ENCODE measurements at places on chromosomes 1 and 21.

DNA sequence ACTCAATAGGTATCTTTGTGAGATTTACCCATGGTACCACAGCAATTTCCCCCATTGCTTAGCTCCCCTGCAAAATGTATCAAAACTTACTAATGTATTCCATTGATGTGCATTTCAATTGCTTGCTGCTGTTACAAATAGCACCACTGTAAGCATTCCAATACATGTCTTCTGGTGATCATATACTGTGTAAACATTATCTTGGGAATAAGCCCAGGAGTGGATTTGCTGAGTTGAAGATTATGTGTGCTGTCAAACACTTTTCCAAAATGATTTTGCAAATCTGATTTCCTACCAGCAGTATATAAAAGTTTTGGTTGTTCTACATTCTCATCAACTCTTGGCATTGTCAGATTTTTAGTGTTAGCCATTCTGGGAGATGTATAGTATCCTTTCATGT, 141.0 kb upstream of the KCTD3 start:
- no peak for DNase-seq

- DNase-seq: no peak
Measured at GRCh38 chr1:182817802-182818201, 21.3 kb upstream of the DHX9 start.

DNA sequence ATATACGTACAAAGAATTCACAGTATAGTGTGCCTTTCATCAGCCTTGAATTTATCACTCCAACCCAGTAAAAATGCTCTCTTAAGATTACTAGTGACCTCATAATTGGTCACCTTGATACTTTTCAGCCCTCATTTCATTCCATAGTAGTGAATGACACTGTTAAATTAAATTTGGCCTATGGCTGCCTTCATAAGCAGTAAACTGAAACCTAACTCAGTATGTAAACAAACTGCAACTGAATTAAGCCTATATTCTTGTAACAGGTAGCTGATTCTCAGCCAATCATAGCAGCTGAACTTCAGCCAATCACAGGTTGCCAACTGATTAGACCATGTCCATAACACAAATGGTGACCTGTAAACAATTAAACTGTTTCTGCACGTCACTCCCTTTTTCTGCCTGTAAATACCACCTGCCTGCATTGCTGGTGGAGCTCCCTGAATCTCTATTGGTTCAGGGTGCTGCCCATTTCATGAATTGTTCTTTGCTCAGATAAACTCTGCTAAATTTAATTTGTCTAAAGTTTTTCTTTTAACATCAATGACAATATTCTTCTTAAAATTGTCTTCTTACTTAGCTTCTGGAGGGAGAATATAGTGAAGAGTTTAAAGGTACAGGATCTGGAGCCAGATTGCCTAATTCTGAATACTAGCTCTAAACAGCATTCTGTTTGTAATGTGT, 24.0 kb upstream of the CAMSAP2 start:
- DNase-seq: no peak

- DNase-seq: no peak
Measured at GRCh38 chr1:13469343-13469742, 44.5 kb downstream of the LRRC38 start.

DNA sequence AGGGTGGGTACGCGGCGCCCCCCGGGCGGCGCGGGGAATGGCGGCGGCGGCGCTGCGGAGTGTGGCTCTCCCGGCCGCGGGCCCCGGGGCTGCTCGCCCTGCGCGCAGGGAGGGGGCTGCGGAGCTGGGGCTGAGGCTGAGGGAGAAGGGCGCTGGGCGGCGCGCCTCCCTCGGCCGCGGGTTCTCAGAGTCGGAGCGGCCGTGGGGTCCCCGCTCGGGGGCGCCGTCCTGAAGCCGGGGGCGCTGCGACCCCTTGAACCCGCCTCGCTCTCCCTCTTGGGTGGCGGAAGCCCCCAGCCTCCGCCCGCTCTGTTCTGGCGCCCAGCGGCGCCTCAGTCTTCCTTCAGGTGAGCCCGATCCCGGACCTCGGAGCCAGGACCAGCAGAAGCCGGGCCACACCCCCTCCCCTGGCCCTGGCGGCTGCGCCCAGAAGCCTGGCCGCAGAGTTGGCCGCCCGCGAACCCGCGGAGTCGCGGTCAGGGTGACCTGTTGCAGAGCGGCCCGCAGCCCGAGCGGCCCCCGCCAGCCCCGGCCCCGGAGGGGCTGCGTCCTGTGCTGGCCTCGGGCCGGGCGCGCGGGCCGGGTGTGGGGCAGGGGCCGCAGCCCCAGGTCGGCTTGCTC, 532 bp downstream of the RALGPS2 start:
- DNase-seq: peak; percentile 64

DNA sequence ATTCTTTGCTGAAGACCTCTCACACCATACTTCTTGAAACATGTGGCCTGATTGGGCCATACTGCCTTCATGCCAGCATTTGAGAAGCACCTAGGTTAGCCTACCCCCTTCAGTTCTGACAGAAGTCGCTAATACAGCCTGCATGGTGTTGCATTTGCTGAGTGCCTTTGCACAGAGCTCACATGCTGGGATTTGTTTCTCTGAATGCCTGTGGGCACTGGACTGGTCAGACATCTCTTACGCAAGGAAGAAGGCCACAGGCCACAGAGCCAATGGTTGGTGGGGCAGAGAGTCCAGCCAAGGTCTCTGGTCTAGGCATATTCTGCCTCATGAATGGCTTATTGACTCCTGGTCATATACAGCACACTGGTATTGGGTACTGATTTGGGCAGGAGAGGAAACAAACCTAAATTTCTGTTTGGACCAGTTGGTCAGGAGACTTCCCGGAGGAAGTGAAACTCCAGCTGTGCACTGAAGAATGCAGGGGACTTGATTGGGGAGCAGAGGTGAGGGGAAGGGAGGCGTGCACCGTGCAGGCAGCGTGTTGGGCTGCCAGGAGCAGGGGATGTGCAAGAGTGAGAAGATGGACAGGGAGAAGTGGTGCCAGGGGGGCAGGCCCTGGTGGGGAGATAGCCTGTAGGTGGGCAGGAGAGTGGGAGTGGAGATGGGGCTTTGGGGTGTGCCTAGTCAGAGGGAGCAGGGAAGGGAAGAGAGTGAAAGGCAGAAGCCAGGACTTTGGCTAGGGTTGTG, 18.1 kb downstream of the URB2 start:
- peak; percentile 9 for DNase-seq

GRCh38 chr1:210298296-210298695, 30.4 kb upstream of the HHAT start:
- DNase-seq: no peak

GRCh38 chr1:30444401-30444800, 279.0 kb downstream of the MATN1 start:
- no peak for DNase-seq

DNA sequence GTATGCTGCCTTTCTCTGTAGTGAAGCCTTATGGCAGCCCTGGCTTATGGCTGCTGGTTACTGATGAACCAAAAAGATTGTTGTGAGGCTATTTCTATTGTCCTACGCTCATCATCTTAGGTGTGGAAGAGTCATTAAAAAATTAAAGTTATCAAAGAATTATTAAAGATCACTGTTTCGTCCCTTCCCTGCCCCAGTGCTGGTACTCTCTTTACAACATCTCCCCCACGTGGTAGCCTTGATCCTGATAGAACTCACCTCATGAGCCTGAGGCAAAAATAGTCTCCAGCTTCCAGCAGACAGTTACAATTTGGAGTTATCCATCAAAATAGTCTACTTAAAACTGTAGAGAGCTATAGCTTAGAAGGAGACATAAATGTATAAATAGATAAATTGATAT, 201.5 kb downstream of the S1PR1 start:
- peak; percentile 15 for DNase-seq

- no peak for DNase-seq
Measured at GRCh38 chr21:40381111-40381510, 465.8 kb downstream of the DSCAM start.

- DNase-seq: no peak
Measured at GRCh38 chr1:54387419-54387818, 18.8 kb downstream of the SSBP3 start.

DNA sequence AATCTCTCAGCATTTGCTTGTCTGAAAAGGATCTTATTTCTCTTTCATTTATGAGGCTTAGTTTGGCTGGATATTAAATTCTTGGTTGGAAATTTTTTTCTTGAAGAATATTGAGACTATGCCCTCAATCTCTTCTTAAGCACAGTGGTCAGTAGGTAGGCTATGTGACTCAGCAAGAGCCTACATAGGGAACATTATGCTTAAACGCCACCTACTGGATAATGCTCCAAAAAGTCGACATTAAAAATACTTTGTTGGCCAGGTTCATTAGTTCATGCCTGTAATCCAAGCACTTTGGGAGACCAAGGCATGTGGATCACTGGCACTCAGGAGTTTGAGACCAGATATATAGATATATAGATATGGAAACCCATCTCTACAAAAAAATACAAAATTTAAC, 678.0 kb upstream of the USP24 start:
- DNase-seq: no peak

DNA sequence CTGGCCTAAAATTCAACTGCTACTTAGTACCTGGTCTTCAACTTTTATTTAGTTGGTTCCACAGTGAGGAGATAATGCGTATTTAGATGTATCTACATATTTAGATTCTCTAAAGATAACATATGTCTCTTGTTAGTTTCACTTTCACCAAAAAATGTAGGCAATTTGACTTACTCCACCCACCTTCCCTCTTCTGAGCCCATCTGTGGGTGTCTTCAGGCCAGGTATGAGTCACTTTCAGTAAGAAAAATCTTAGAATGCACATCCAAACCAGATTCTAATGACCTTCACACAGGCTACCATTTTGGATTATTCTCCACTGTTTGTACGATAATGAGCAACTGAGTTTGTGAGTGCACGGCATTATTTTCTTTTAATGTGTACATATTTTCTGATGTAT, 501.7 kb downstream of the NEGR1 start:
- no peak for DNase-seq

GRCh38 chr1:214698559-214698958, 95.6 kb downstream of the CENPF start:
- DNase-seq: no peak

DNA sequence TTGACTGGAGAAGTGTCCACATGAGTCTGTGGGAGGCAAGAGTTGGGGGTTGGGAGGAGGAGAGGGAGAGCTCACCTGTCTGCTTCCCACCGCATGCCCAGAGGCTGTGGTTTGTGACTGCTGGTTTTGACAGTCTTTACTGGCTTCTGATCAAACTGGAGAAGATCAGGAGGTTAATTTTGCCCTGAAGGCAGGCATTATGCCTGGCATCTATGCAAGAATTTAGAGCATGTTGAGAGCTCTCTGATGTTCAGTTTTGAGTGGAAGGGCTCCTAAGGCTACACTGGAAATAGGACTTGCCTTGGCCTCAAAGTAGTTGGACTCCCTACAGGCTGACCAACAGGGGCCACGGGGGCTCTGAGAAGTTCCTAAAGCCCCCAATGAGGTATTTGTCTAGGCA, 101.6 kb downstream of the TLR5 start:
- peak; percentile 48 for DNase-seq

DNA sequence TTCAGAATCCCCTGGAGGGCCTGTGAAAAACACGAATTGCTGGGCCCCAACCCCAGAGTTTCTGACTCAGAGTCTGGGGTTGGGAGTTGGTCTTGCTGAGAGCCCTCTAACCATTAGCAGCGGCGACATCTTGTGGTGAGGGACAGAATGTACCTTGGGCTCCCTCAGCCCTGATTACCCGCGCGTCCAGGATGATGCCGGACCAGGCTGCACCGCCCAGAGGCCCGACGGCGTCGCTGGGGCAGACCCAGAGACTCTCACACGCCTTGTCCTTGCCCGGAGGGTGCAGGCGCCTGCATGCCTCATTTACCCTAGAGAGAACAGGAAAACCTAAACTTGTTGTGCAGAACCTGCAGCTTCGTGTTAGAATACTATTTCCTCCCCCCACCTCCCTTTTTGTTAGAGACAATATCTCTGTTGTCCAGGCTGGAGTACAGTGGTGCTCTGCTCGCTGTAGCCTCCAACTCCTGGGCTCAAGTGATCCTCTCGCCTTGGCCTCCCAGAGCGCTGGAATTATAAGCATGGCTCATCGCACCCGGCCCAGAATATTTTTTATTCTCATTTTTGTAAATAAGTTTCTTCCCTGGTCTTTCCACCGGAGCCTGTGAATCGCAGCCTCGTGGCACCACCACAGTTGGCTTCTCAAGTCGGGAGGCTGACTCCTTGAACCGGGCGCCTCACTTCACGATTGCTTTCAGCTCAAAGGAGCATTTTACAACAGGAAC, 22.2 kb upstream of the RD3 start:
- DNase-seq: peak; percentile 96

- no peak for DNase-seq
Measured at GRCh38 chr1:31380181-31380580, 7.3 kb upstream of the FABP3 start.

DNA sequence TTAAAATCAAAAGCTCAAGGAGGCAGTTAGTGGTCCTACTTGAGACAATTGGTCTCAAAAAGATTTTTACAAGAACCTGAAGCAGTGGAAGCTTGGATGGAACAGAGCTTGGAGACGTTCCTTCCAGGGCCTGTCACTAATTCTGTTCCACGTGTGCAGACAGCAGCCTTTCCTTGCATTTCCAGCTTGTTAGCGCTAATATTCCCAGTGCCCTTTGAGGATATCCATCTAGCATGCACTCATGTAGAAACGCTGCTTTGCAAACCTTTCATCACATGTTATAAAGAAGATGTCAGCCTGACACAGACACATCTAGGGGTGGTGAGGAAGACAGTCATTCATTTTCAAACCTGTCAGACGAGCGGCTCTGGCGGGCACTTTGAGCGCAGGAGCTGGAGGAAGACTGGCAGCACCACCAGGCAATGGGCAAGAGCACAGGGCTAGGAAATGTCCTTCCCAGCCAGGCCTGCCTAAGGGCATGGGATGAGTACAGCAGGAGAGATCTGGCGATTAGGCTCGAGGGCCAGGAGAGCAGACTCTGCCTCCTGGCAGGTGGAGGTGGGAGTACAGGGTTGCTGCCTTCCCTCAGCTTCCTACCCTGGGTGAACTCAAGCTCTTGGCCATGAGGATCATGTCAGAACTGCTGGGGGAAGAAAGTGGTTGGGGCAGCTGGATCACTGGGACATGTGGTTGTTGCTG, 55.5 kb downstream of the CASQ2 start:
- no peak for DNase-seq

GRCh38 chr1:119286587-119287181, 81.9 kb upstream of the HAO2 start:
- DNase-seq: peak; percentile 61

GRCh38 chr1:25631750-25632485, 15.3 kb downstream of the MAN1C1 start:
- no peak for DNase-seq
